Esophagus muscularis mucosa (tissue), 4 donors: ENCODE measurements at places on chromosomes 13 and 19. TPM values are rescaled to one million over a fixed set of nuclear protein-coding genes. Genes with fewer than 3 reads are reported as not detected.

The LYPD5 gene
- 8.6 TPM for total RNA-seq

- DNase-seq: no peak
These were observed 333.6 kb downstream of the DLEU7 start for GRCh38 chr13:50509771-50510441.

The CEACAM21 gene
- total RNA-seq: not detected

DNA sequence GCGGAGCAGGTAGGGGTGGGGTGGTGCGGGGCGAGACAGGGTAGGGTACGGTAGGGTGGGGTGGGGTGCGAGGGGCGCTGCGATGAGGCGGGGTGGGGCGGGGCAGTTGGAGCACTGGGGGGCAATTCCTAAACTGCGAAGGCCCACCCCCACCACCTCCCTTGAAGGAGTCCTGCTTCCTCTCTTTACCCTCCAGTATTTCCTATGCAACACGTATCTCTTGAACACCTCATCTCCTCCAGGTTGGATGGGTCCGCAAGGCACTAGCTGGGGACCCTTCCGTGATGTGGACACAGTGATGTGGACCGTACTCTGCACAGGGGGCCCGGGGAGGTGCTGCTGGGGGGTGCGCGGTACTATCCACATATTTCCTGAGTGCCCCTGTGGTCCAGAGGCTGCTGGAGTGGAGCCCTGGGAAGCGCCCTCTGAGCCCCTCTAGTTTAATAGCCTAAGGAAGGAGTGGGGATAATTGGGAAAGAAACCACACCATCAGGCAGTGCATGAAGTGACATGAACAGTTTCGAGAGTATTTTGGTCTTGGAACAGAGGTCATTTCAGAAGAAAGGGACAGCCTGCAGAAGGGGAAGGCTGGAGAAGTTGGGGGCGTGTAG lies 1.1 kb downstream of the IL17D start:
- DNase-seq: no peak

The CD22 gene
- total RNA-seq: 12.5 TPM

GRCh38 chr19:3041327-3041726 lies 12.2 kb upstream of the TLE2 start:
- DNase-seq: no peak

GRCh38 chr19:11397089-11397610 lies 13.0 kb upstream of the EPOR start:
- DNase-seq: no peak

DNA sequence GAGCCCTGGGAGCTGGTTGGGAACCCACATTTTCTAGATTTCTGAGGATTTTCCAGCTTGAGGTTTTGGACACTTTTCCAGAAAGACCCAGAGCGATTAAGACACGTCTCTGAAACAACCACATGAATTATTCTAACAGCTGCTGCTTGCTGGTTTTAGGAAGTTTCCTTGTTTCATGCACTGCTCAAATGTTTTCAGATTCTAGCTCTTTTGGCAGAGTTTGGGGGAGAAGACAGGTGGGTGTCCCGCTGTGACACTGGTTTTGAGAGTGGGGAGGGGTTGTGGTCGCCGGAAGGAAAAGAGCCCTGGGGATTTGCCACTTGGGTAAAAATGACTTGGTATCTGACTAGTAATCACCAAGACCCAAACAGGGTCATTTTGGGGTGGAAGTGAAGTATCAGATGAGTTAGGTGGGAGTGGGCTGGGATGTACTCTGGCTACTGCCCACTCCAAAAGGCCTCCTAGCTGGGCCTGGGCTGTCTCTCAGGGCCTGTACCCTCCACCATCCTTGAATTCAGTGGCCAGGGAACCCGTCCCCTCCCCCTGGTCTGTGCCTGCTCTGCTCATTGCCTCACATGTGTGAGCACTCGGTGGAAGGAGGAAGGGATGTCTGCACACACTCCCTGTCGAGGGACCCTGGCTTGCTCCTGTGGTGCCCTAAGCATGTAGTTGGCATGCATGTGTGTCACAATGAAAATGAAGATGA lies 13.2 kb downstream of the GATAD2A start:
- no peak for DNase-seq

DNA sequence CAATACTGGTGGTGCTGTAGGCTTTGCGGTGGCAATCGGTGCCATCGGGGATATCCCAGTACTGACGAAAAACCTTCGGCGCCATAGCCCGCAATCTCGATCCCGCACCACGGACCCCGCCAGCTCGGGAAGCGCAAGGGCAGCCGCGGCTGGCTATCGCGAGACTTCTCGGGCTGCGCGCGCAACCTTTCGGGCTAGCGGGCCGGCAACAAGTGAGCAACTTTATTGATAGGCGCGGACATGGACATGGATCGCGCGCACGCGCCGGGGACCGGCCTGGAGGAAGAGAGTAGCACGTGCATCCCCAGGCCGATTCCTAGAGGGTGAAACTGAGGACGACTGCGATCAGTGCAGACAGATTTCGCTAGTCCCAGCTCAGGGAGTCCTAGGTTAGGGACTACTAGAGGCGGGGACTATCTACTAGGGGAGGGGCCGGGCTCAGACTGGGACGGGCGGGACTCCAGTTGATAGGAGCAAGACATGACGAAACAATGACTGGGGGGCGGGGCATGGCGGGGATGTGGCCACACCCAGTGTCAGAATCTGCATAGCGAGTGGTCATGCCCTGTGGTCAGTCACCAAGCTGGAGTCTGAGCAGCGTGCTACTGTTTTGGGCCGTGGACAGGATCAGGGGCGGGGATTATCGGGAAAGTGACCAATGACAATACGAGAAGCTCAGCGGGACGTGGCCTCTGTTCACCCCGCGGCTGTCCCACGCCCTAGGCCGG lies at the start of gene NDUFA11:
Gene NDUFA11, minus strand, starts transcription at position 167 of the 728 bp plus-strand sequence. Its CDS starts 82 bp downstream, at position 85.
- peak; percentile 100 for DNase-seq

- DNase-seq: no peak
These were observed 1.9 kb downstream of the SIGLEC14 start for GRCh38 chr19:51644636-51645271.

- no peak for DNase-seq
These were observed 12.5 kb downstream of the CRTC1 start for GRCh38 chr19:18696023-18696422.

The ZNF541 gene
- 0.17 TPM for total RNA-seq

DNA sequence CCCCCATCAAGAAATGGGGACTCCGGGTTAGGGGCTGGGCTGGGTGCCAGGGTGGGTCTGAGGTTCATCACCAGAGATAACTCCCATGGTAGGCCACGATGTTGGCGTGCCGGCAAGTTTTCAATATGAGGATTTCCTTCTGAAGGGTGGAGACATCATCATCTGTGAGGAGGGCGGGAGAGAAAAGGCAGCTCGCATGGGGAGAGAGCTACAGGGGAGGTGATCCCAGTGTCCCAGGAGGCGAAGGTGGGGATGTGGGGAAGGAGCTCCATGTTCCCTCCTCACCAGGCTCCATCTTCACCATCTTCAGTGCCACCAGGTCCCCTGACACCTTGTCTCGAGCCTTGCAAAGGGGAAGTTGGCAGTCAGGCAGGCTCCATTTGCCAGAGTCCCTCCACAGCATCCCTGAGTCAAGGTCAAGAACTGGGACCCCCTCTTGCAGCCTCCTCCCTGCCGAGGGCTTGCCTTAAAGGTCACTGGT lies 430 bp downstream of the MAP4K1 start:
- DNase-seq: no peak

GRCh38 chr19:46722004-46722380 lies 5.1 kb upstream of the PRKD2 start:
- no peak for DNase-seq

The KLK7 gene
- not detected for total RNA-seq

GRCh38 chr19:7874076-7874896 lies at the start of gene PRR36:
Gene PRR36 (minus strand): TSS chr19:7874390. CDS start chr19:7873689, 701 bp downstream.
- no peak for DNase-seq

GRCh38 chr13:36217456-36217855 lies 3.1 kb upstream of the SOHLH2 start:
- DNase-seq: no peak

The BCAM gene
- 46.4 TPM for total RNA-seq

GRCh38 chr13:75102001-75102716 lies 379.8 kb downstream of the TBC1D4 start:
- DNase-seq: no peak

- no peak for DNase-seq
These were observed 1073.4 kb downstream of the EFNB2 start for GRCh38 chr13:105462098-105462497.

The CASP14 gene
- not detected for total RNA-seq

DNA sequence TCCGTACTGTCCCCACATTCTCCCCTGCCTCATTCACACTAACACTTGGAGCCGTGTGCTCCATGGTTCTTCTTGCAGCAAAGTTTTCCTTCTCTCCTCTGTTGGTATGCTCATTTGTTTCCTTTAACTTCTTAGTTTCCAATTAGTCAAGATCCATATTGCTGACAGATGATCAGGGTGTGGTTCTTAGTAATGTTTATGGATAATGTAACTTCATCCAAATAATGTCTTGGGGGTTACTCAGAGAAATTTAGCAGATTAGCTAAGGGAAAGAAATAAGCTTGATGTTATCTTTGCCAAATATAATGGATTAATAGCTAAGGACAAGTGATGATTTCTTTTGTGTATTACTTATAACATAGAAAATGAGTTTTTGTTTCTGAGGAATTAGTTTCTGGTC lies 174.4 kb downstream of the NUFIP1 start:
- DNase-seq: no peak

GRCh38 chr13:97018029-97018819 lies 23.9 kb upstream of the OXGR1 start:
- DNase-seq: no peak

GRCh38 chr19:39319098-39319891 lies 1.4 kb downstream of the LRFN1 start:
- no peak for DNase-seq

DNA sequence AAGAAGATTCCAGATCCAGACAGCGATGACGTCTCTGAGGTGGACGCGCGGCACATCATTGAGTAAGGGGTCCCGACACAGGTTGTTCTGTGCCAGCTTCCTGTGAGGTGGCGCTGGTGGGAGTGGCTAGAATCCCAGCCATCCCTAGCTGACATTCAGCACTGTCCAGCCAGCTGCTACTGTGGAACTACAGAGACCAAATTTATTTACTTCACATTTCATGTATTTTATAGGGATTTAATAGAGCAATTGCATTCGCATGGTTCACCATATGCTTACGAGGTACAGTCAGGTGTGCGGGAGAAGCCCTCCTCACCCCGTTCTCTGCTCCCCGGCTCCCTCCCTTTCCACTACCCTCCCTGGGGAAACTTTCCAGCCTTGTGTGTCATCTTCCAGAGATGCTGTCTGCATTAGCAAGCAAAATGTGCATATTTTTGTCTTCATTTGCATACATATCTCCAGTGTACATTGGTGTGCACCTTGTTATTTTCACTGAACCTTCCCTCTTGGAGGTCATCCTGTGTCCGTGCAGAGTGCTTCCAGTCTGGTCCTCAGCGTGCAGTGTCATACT lies 47.2 kb downstream of the SMARCA4 start:
- DNase-seq: no peak

The ERVK3-1 gene
- 32.9 TPM for total RNA-seq

The CEBPA gene
- total RNA-seq: 15.9 TPM

GRCh38 chr13:83667606-83668005 lies 214.7 kb downstream of the SLITRK1 start:
- DNase-seq: no peak

- DNase-seq: no peak
These were observed 10.6 kb downstream of the ONECUT3 start for GRCh38 chr19:1763648-1764639.

DNA sequence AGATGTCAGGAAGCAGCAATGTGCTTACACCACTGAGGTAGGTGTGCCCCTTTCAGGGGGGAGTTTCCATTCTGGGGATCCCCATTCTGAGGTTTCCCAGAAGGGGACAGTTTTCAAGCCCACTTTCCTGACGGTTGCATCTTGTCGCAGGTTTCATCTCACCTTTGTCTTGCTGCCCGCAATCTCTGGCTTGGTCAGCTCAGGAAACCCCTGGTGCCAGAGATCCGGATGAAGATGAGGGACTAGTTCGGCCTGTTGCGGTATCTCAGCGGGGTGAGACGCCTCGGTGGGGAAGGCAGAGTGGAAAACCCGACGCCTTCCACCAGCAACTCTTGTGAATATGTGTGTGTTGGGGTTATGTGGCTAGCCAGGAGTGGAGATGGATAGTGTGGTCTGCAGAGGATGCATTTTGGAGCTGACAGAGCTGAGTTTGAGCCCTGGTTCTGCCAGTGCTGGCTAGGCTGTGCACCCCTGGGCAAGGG lies 13.1 kb downstream of the TNFSF9 start:
- DNase-seq: no peak

DNA sequence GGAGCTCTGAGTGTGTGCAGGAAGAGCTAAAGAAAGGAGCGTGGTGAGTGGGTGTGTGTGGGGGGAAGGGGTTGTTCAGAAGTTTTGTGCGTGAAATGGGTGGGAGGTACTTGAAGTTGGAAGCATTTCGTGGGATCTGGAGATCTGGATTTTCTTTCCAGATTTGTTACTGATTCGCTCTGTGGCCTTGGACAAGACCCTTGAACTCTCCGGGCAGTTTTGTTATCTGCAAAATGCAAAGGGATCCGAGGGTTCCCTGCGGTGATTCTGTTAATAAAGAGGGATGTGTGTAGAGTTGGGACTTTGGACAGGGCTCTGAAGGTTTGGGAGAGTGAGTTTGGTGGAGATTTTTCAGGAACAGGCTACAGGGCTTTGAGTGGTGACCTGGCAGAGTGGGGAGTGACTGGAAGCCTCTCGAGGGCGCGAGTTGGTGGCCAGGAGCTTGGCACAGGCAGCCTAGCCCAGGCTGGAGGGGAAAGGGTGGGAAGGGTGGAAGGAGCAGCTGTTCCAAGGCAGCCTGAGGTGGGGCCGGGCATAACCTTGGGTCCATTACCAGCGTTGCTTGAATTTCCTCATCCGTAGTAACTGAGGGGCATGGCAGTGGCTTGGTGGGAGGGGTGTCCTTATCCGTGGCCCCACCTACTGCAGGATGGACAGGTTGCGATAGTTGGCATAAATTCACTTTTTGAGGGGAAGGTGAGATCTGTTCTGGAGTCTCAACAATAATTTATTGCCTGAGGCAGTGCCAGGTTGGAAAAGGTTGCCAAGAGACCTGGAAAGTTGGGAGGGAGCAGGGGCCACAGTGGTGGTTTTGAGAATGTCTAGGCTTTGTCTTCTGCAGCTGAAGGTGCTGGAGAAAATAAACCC lies 2.1 kb downstream of the ACTN4 start:
- DNase-seq: no peak

GRCh38 chr19:13864667-13865570 lies 12.0 kb upstream of the NANOS3 start:
- DNase-seq: peak; percentile 77

The MISP3 gene
- total RNA-seq: 9.8 TPM

DNA sequence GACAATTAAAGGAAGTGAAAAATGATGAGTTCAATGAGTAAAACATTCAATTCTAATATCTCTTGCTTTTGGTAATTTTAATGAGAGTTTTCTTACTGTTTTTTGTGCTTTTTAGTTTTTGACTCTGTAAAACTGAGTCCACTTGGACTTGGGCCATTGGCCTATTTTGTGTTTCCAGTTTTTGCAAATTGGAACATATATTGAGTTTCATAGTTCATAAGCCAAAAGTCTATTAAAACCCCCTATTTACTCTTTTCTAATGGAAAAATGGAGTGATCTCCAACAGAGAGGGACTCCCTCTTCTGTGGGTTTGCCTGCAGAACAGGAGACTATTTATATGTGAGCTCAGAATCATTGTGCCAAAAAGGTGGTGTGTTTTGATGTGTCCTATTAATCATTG lies 219.7 kb upstream of the SPRY2 start:
- no peak for DNase-seq

- no peak for DNase-seq
These were observed 1.2 kb upstream of the TMEM59L start for GRCh38 chr19:18611327-18612050.
